ENCODE measurements at places on chromosomes 12 and 14.

- no peak for DNase-seq
Measured at GRCh38 chr12:105253866-105254513, 18.0 kb upstream of the APPL2 start.

GRCh38 chr12:116455540-116456329, 103.4 kb upstream of the MAP1LC3B2 start:
- DNase-seq, result no peak

DNA sequence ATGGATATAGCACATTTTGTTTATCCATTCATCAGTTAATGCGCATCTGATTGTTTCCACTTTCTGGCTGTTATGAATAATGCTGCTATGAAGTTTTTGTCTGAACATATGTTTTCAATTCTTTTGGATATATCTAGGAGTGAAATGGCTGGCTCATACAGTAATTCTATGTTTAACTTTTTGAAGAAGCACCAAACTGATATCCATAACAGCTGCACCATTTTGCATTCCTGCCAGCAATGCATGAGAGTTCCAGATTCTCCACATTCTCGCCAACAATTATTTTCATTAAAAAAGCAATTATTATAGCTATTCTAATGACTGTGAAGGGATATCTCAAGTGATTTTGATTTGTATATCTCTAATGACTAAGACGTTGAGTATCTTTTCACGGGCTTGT, 89.9 kb upstream of the PPP4R3A start:
- DNase-seq, result no peak

DNA sequence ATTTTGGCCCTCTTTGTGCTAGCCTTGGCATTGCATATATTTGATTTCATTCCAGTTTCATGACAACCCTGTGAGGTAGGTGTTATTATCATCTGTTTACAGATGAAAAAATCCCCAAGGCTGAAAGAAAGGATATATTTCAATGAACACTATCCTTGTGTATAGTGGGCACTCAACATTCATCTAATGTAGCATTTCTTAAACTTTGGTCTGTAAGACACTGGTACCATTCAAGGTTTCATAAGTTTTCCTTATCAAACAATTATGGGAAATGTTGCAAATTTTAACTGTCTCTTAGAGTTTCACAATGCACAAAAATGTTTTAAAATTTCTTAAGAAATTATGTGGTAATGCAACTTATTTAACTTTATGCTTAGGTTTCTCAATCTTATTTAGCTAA, 44.3 kb downstream of the ATP23 start:
- DNase-seq, result no peak

GRCh38 chr14:102218688-102219087, 79.0 kb downstream of the WDR20 start:
- no peak for DNase-seq

GRCh38 chr14:58367296-58367695, 28.4 kb upstream of the TOMM20L start:
- no peak for DNase-seq

DNA sequence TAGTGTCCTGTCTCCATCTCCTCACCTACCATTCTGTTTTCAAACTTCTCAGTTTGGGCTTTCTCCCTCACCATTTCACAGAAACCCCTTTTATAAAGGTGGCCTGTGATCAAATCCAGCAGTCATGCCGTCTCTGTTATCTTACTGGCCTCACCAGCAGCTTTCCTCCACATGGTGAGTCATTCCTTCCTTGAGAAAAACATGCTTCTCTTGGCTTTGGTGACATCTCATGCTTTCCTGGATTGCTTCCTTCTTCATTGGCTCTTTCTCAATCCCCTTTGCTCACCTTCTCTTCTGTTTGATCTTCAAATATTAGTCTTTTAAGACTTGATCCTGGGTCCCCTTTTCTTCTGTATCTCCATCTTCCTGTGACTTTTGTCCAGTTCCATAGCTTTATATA, 164.9 kb downstream of the ANO4 start:
- no peak for DNase-seq

- no peak for DNase-seq
Measured at GRCh38 chr14:26594756-26595545, 2.9 kb downstream of the NOVA1 start.

GRCh38 chr12:128245905-128246304, 21.1 kb upstream of the TMEM132C start:
- no peak for DNase-seq

DNA sequence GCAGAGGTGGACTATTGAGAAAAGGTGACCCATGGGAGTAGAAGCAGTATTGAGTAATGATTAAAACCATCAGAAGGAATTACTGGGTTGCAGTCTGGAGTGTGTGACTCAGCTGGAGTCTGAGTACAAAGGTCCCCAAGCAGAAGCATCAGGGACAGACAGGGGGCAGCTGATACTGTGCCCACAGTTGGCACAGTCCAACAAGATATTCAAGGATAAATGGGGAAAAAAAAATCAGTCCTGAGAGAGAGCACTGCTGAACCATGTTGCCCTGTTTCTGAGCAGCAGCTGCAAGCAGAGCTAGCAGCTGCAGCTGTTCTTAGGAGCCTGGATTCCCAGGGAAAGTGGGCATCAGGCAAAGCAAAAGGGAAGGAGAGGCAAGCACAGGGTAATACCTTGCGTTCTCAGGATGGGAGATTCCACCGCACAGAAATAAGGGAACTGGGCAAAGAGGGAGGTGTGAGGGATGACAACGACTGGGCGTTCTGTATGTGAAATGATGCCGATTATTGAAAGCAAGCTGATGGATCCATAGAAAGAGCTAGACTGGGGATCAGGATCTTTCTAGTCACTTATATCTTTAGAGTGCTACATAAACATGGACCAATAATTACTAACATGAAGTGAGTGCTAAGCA, 17.7 kb downstream of the NEUROD4 start:
- DNase-seq, result no peak

DNA sequence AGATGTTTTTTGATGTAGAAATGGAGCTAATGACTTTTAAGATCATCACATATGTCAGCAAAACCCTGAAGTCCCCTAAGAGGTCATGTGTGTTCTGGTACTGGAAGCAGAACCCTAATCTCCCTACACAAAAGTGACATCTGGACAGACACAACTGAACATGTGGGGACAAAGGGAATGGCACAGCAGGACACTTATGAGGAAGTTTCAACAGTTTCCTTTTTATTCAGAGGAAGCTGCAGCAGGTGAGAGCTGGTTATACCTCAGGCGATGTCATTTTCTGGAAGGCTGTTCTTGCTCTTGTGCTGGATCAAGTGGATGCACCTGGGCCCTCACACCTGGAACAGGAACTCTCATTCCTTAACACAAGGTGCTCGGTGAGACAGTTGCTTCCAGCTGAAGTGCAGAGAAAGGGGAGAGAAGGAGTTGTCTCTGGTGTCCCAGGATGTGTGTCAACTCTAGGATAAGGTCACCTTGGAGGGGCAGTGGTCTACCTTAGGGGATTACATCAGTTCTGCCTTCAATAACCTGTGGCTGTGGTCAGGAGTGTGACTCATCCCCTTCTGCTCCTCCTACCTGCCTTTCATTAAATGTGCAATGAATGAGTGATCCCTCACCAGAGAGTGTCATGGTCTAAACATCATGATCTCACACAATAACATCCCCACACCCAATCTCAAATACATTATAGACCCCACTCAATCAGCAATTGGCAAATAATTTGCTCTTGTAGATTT, 463.4 kb downstream of the TMEM121 start:
- no peak for DNase-seq

- no peak for DNase-seq
Measured at GRCh38 chr12:95316798-95317197, 99.2 kb downstream of the VEZT start.

DNA sequence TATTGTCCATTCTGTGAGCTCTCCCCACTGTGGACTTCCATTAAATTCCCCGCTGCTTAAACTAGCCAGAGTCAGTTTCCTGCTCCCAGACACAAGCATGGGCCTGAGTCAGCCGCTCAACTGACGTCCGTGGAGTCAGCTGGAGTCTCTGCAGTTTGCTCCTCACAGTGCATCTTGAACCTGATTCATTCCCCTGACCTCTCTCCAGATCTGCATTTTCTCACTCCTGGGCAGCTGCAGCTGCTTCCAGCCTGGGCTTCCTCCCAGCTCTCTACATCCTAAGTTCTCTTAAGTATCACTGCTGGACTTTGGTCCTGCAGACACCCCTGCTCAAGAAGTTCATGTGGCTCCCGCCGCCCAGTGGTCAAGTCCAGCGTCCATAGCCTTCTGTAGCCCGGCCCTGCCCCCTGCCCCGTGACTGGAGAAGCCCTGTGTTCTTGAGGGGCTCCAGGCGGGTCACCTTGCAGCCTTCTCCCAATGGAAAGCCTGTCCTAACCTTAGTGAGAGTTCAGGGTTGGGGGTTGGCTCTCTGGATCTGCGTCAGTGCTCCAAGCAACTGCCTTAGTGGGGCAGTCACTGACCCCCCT, 20.0 kb downstream of the NFKBIA start:
- DNase-seq, result no peak

DNA sequence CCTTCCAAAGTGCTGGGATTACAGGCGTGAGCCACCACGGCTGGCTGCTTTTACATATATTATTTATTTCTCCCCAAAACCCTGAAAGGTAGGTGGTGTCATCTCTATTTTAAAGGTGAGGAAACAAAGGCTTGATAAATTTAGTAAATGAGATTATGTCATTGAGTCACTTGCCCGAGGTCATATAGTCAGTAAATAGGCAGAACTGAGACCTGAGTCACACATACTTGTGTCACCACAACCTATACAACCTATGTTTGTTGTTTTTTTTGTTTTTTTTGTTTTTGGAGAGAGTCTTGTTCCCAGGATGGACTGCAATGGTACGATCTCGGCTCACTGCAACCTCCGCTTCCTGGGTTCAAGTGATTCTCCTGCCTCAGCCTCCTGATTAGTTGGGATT, 12.8 kb downstream of the TSFM start:
- no peak for DNase-seq

DNA sequence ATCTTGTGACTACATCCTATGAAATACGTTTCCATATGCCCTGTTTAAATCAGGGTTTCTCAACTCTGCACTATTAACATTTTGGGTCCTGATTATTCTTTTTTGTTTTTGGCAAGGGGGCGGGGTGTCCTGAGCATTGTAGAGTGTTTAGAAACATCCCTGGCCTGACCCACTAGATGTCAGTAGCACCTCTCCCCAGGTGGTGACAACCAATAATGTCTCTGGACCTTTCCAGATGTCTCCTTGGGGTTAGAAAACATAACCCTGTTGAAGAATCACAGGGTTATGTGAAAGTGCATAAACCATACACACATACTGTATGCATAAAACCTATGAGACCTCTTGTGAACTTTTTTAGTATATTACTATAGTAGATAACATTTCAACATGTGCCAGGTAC, 1.4 kb downstream of the ACAD10 start:
- no peak for DNase-seq

- no peak for DNase-seq
Measured at GRCh38 chr12:22536346-22536945, 7.9 kb downstream of the C2CD5 start.

GRCh38 chr14:91255026-91255695, 10.7 kb upstream of the GPR68 start:
- no peak for DNase-seq

GRCh38 chr14:20614038-20614840, 23.1 kb upstream of the RNASE12 start:
- no peak for DNase-seq

GRCh38 chr12:96710127-96710745, 196.8 kb upstream of the NEDD1 start:
- no peak for DNase-seq

GRCh38 chr14:36256126-36256801, 64.2 kb downstream of the MBIP start:
- no peak for DNase-seq

GRCh38 chr12:128801879-128802391, 21.8 kb downstream of the SLC15A4 start:
- DNase-seq, result no peak

GRCh38 chr12:26250801-26251200, 55.4 kb downstream of the SSPN start:
- no peak for DNase-seq

DNA sequence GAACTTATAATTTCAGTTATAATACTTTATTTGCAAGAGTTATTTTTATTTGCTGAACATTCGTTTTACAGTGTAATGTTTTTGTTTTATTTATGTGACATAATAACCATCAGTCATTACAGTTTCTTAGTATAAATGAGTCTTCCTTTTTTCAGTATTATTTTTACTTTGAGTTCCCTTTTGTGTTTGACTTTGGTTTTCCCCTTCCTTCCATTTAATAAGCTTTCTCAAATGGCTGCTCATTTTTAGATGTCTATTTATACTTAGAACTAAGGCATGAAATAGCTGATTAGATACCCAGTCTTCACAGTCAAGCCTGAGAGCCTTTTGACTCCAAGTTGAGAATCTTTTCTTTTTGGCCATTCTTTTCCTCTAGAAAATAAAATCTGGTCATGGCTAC, 404.5 kb downstream of the LRFN5 start:
- DNase-seq, result no peak

GRCh38 chr12:99330216-99330615, 317.3 kb upstream of the GARIN6 start:
- DNase-seq, result no peak

DNA sequence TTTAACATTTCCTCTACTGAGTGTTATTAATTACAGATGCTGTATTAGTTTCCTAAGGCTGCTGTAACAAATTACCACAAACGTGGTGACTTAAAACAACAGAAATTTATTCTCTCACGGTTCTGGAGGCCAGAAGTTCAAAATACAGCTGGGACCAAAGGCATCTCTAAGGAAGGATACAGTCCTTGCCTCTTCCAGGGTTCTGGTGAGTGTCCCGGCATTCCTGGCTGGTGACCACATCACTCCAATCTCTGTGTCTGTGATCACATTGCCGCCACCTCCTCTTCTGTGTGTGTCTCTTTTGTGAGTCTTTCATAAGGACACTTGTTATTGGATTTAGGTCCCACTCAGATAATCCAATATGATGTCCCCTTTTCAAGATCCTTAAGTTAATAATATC, 85.1 kb upstream of the CCDC198 start:
- DNase-seq, result no peak

DNA sequence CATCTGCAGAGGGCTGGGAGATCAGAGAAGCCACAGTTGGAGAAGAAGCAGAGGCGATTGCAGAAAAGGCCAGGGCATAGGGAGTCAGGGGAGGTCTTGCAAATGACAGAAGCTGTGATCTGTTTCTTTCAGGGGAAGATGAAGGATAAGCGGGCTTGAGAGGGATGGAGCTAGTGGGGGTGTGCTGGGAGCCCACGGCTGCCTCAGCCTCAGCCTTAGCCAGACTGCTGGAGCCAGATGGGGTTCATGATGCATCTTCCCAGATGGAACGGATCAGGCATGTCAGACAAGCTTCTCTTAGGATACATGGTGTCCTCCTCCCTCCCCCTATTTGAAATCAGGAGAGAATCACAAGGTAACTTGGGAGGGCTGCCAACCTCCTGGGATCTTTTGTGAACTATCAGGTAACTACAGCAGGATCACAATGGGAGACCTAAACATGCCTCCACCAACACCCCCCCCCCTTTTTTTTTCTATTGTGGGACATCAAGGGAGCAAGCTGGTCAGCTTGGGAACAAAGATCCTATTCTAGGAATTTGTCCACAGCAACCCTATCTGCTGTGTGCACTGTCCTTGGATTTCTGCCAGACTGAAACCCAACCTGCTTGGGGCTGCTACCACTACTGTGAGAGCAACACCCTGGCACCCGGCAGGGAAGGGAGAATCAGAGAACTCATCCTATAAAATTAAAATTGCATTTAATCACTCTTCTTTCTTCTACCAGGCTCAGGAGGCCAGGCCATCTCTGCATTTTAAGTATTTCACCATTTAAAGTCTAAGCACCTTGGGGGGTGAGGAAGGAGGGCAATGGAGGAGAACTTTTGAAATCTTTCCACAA, 10.7 kb upstream of the ATP2A2 start:
- DNase-seq, result no peak
